ENCODE measurements at places on chromosomes 5 and 9.
A peak's percentile ranks its signal among the peaks of the same experiment; 100 is the strongest.

- no peak for DNase-seq
These were observed 18.3 kb downstream of the NDUFS6 start for GRCh38 chr5:1819458-1819857.

GRCh38 chr9:27864644-27865438, 291.6 kb upstream of the C9orf72 start:
- no peak for DNase-seq

- DNase-seq, result no peak
These were observed 207.1 kb downstream of the DCP2 start for GRCh38 chr5:113183694-113184093.

DNA sequence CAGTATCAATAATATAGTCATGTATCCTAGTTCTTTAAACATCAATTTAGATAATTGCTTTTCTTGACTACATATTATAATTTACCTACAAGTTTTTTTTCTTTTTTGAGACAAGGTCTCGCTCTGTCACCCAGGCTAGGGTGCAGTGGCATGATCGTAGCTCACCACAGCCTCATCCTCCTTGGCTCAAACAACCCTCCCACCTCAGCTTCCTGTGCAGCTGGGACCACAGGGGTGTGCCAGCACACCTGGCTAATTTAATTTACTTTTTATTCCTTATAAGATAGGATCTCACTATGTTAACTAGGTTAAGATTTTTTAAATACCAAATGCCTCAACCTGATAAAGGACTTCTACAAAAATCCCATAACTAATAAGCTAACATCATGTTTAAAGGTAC, 21.1 kb downstream of the UIMC1 start:
- DNase-seq, result no peak

GRCh38 chr5:142474431-142475094, 149.7 kb upstream of the SPRY4 start:
- no peak for DNase-seq

DNA sequence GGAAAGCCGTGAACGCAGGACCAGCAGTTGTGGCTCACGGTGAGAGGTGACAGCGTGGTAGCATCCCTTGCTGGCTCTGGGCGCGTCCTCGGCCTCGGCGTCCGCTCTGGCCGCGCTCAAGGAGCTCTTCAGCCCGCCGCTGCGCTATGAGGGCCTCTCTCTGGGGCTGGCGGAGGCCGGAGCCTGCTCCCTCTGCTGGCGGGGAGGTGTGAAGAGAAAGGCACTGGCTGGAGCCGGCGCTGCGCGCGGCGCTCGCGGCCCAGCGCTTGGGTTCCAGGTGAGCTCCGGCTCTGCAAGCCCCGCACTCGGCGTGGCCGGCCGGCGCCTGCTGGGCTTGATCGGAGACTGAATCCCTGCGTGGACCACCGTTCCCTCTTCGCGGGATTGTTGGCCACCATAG, 705.6 kb downstream of the SEMA5A start:
- no peak for DNase-seq

- DNase-seq, result no peak
These were observed 47.2 kb upstream of the TTC23L start for GRCh38 chr5:34791761-34792244.

DNA sequence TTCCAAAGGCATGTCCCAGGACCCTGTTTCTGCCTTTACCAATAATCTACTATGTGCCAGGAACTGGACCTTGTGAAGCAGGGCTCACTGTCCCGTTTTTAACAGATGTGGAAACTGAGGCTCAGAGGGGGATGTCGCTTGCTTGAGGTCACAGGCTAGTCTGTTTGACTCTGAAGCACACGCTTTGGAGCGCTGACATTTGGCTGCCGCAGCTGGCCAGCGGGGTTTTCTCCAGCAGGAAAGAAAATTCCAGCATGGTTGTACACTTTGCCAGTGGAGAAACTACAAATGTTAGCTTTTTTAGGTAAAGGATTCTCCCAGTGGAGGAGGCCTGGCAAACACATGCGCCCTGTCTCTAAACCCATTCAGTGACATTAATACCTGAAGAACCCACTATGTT, 50.5 kb downstream of the SH3PXD2B start:
- no peak for DNase-seq

- DNase-seq, result no peak
These were observed 1079.9 kb upstream of the ACO1 start for GRCh38 chr9:31304576-31304975.

DNA sequence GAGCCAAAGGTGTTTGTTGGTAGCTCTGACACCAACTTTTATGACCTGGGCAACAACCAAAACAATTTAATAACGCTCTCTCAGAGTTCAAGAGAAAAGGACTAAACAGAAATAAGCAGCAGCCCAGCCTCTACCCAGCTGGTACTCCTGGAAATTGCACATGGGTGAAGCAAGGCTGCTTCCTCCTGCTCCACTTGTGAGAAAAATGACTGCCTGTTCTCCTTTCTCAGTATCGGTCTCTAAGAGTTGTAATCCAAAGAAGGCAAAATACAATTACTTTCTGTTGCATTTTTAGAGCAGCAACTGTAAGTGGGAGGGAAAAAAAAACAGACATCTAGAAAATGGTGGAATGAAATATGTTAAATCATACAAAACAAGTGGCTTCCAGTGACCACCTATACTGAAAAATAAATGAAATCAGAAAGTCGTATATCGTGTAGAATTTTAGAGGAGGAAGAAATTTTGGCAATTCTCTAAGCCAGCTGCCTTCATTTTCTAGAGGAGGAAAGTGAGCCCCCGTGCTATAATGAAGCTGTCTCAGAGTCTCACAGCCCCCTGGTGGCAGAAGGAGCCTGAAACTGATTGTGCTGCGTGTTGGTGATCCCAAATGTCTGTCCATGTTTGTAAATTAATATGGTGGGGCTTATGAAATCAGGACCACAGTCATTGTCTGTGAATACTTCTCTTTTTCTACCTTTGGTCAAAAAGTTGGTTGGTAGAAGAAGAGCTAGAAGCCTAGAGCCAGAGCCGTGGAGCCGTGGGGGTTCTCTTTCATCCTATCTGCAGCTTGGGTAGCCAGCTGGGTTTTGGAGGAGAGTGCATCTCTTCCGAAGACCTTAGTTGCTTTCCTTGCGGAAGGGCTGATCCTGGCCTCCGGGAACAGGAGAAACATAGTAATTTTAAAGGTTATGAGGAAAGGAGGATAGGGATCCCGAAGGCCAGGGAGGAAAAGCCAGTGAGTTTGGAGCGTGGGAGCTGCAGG, 139.9 kb downstream of the PIP5K1B start:
- peak; percentile 38 for DNase-seq

- no peak for DNase-seq
These were observed 112.8 kb downstream of the MAPKAP1 start for GRCh38 chr9:125594223-125594610.

DNA sequence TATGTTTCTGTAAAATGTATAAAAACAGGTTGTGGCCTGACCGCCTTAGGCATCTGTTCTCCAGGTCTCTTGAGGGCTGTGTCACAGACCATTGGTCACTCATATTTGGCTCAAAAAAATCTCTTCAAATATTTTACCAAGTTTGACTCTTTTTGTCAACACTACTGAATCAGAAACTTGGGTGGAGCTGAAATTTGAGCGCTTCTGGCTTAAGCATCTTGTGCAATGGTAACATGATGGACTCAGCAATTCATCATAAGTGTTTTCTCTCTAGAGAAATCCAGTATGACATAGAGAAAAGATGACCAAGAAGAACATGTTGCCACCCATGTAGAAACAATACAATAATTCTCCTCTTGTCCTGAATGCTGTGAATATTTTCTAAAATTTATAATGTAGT, 387.9 kb downstream of the MAT2B start:
- no peak for DNase-seq

- no peak for DNase-seq
These were observed 162.7 kb upstream of the PDE4D start for GRCh38 chr5:60056191-60056590.

DNA sequence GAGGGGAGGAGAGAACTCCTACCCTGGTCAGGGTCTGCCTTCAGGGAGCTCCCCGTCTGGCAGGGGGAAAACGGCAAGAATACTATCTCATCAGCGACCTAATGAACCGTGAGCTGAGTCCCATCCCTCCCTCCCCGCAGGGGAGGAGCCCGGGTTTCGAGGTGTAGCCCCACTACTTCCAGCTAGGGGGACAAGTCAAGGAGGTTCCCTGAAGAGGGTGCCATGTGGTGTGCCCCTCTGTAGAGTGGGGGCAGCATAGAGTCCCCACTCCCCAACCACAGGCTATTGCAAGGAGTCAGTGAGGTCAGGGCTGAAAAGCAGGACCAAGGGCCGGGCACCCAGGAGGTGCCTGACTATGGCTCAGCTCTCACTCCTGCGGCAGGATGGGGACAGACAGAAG, 50.9 kb upstream of the RXRA start:
- no peak for DNase-seq

DNA sequence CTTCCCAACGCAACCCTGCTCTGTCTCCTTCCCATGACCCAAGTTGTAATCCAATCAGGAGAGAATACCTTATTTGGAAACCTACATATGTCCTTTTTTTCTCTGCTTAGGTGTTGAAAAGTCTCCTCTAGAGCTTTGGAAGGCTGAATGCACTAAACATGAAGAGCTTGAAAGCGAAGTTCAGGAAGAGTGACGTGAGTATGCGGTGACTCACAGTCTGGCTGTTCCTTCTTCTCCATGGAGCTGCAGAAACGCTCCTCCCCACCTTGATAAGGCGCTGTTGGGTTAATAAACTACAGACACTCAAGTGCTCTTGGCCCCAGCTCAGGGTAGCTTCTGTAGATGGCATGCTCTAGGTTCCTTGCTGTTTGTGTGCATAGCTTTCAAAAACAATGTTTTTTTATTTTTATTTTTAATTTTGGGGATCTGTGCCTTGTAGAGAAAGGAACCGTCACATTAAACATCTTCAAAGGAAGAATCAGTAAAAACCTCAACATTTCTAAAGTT, 30.7 kb downstream of the RAI14 start:
- DNase-seq, result peak; percentile 64

GRCh38 chr9:124527781-124528180, 20.6 kb upstream of the NR5A1 start:
- DNase-seq, result no peak

- DNase-seq, result no peak
These were observed 16.8 kb downstream of the CCT5 start for GRCh38 chr5:10266839-10267238.

DNA sequence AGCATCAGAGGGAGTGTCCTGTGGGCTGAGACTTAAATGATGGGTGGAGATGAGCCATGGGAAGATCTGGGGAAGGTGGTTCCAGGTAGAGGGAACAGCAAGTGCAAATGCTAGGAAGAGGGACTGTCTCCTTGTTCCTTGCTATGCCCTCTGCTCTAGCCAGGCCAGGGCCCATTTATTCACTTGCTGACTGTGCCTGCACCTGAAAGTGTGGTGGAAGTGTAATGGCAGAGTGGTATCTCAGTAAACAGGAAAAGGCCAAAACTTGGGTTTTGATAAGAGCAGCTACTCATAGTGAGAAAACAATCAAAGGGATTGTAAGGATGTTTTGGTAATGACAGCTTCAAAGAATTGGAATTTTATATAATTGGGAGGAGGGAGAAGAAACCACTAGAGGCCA, 32.4 kb downstream of the TLE4 start:
- DNase-seq, result no peak

- no peak for DNase-seq
These were observed 88.1 kb downstream of the FGF1 start for GRCh38 chr5:142597546-142598337.

GRCh38 chr5:65010841-65011240, 242.1 kb downstream of the CWC27 start:
- DNase-seq, result no peak

- DNase-seq, result no peak
These were observed 698.0 kb upstream of the WWC1 start for GRCh38 chr5:167593329-167594060.

GRCh38 chr5:45038366-45038987, 229.7 kb downstream of the MRPS30 start:
- DNase-seq, result peak; percentile 1
